ENCODE measurements at places on chromosomes 16 and 17.

DNA sequence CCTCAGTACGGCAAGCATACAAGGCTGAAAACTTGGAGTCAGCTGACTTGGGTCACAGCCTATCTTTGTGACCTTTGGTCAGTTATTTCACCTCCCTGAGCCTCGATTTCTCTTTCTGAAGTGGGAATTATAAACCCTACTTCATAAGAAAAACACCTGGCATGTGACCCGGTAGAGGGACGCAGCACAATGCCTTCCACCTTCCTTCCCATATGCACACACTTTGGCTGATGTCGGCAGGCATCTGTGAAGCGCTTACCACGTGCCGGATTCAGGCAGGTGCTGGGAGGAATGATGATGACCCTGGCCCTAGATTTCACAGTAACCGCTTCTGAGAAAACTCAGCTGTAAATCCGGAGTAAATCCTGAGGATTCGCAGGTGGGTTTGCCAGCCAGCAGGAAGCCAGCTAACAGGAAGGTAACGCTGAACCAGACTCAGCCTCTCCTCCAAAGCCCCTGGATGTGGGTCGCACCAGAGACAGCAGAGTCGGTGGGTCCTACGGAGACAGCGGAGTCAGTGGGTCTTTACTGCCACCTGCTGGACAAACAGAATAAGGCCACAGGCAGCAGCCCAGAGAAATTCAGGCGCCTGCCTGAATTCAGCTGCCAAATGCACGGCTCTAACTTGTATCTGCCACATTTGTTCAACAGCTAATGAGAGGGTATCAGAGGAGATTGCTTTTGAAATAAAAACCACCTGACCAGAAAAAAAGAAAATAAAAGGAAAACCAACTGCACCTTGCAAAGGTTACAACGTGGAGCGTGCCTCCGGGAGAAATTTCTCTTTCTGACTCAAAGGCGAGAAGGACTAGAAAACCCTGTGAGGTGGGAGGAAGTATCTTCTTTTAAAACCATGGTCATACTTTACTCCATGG lies 16.6 kb downstream of the COPRS start:
- DNase-seq, result peak; percentile 73

DNA sequence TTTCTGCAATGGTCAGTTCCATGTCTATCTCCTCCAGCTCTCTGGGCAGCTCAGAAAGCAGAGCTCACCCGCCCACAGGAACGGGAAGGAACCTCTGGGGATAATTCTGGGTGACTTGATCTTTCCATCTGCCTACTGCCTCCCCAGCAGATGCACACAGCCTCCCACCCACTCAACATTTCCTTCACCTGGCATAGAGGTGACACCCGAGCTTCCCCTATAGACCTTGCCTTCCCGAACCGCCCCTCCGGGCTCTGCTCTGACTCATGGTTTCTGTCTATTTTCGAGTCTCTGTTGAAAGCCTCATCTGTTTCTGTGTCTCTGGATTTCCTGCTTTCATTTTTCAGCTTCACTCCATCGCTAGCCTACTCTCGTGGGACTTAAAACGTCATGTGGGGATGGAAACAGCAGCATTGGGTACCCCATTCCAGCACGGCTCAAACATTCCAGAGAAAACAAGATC lies 11.4 kb downstream of the GGA3 start:
- DNase-seq, result peak; percentile 95

DNA sequence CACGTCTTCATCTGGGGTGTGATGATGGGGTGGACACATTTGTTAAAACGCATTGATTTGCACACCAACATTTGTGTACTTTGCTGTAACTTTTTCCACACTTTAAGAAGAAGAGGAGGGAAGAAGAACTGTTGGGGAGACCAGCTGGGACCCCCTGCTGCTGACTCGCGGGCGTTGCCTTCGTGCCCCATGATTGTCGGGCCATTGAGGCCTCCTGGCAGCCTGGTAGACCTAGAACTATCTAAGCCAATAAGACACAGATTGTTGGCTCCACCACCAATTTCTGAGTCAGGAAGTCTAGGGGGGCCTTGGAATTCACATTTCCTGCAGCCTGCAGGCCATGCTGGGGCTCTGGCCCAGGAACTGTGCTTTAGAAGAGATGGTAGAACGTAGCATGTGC lies 105.5 kb downstream of the TNFRSF13B start:
- DNase-seq, result no peak

GRCh38 chr17:1022278-1023024 lies 25.5 kb downstream of the TIMM22 start:
- DNase-seq, result no peak

GRCh38 chr16:73122604-73123391 lies 74.9 kb upstream of the ZFHX3 start:
- peak; percentile 17 for DNase-seq

DNA sequence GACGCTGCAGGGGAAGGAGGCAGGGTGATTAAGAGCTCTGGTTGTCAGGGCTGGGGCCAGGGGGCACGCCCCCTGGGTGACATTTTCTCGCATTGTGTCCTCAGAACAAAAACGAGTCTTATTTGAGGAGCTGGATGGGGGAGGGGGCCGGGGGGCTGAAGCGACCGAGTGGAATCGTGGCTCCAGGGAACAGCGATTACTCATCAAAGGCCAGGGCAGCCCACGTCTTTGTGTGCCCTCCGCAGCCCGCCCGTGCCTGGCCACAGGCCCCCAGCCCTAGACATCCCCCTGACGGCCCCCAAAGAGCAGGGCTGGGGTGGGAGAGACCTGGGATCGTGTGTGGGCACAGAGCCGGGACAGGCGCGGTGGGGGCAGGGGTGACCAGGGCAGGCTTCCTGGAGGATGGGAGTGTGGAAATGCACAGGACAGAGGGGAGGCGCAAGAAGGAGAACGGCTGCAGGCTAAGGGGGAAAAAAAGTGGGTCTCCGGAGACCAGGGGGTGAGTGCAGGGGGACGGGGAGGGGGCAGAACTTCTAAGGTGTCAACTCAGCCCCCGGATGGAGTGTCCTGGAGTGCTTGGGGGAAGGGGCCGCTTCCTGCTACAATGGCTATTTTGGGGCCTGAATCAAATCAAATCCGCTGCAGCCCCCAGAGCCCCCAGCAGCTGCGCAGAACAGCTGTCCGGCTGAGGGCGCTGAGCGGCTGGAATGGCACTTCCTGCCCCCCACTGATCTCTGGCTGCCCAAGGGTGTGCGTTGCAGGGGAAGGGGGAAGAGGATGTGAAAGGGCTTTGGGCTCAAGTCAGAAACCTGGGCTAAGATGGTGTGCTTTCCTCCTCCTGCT lies 24.0 kb upstream of the PHB1 start:
- no peak for DNase-seq

GRCh38 chr17:18217412-18218015 lies 7.9 kb upstream of the LLGL1 start:
- DNase-seq, result peak; percentile 79

DNA sequence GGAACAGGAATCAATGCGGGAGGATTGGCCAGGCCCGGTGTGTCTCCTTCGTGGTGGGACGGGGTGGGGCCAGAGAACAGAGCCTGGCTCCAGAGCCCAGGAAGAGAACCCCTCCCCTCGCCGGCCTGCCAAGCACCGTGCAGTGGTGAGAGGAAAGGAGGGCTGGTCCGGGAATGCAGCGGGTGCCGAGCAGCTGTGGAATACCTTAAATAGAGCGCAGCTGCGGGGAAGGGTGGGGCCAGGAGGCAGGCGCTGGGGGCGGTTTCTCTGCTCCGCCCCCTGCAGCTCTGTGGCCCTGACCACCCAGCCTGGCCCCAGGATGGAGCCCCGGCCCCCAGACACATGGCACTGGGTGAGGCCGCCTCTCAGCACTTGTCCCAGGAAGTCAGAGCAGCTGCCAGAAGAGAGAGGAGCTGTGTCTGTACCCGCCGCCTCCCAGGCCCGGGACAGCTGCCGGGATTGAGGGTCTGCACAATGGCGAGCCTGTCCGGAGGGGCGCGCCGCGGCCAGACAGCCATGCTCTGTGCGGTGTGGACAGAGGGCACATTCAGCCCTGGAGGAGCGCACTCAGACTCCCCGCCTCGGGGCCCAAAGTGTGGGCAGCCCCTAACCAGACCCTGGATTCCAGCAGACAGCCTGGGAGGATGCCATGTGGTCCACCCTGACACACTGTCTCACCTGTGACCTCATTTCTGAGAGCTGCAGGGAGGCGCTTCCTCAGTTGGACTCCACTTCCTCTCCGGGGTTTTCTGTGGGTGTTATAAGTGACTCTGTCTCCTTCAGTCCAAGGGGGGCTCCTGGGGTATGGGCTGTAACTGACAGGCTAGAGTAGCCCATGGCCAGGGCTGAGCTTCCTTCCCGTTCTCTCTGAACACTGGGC lies 268.8 kb downstream of the SEC14L1 start:
- peak; percentile 77 for DNase-seq

GRCh38 chr17:73414171-73414955 lies 102.6 kb upstream of the CDC42EP4 start:
- DNase-seq, result no peak

DNA sequence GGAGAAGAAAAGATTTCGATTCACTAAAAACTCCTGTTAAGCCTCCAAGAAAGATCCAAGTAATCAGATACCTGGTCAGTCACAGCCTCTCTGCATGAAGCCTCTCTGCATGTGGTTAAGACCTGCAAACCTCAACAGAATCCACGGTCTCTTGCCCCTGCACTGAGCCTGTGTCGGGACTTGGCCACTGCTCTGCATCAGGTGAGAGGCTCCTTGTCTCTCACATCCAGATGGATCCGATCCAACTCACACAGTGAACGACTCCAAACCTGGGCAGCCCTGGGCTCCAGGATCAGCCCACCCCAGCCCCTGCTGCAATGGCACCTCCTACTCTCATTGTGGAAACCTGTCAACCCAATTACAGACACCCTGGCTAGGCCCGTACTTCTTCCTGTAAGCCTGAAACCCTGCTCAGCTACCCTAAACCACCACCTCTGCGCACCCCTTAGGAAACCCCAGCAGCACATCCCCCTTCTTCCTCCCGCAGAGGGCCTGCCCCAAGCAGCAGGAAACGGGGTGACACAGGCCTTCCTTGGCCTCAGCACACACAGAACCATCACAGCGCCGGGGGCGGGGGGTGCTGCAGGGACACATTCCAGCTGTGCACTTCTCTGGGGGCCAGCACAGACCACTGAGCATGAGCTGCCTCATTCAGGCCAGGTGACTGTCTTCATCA lies 129.5 kb downstream of the ANKRD11 start:
- DNase-seq, result no peak

- no peak for DNase-seq
Observed at GRCh38 chr17:68349157-68349556, 57.9 kb downstream of the ARSG start.

DNA sequence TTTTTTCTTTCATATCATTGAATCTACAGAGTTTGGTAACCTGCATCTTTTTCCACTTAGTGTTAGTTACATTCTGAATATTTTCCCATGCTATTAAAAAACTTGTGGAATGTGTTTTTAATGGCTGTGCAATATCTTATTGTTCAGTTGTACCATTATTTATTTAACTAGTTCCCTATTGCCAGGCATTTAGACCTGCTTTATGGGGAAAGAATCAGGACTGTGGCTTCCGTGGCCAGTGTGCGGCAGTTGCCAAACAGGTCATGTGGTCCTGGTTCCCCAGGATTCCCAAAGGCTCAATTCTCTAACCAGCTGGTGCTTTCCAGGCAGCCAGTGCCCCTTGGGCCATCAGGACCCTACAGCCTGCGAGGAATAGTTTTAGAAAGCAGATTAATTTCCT lies 30.8 kb downstream of the NDEL1 start:
- DNase-seq, result peak; percentile 29

- DNase-seq, result no peak
Observed at GRCh38 chr17:13003927-13004326, 13.9 kb downstream of the ELAC2 start.

- no peak for DNase-seq
Observed at GRCh38 chr16:31466381-31466841, 5.5 kb upstream of the TGFB1I1 start.

DNA sequence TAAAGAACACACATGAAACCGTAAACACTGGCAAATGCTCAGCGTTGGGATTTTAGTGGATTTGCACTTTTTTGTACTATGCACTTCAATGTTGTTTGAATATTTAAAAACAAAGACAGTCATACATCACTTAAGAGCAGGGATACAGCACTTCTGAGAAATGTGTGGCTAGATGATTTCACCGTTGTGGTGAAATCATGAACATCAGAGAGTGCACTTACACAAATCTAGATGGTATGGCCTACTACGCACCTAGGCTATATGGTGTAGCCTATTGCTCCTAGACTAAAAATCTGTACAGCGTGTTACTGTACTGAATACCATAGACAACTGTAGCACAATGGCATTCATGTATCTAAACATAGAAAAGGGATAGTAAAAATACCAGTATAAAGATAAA lies 37.6 kb upstream of the CNEP1R1 start:
- no peak for DNase-seq

- no peak for DNase-seq
Observed at GRCh38 chr16:21279501-21279900, 1.4 kb upstream of the CRYM start.

DNA sequence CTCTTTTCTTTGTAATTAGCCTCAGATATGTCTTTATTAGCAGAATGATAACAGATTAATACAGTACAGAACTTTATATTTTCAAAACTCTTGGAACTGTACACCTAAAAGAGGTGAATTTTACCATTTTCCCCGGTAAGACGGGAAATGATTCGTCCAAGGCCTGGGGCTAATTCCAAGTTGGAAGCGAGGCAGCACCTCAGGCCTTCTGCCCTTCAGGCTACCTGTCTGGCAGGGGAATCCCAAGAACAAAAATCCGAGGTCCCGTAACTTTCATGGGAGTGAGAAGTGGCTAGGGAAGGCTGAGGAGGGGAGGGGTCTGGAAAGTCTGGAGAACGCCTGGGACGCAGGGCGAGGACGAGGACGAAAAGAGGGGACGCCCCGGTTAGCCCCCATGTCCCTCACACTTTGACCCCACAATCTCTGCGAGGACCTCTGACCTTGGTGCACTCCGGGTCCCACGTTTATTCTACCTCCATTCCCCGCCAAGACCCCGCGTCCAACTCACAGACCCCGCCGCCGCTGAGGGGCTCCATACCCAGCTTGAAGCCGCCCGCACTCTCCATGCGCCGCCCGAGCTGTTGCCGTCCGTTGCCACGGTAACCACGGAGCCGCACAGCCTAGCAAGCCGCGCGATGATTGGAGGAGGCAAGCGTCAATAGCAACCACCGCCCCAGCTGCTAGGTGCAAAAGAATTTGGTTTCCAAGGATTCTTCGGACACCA lies at the start of gene HYDIN:
Gene HYDIN (minus strand): TSS at position 601 of the 724 bp plus-strand sequence. CDS start 43,827 bp downstream, outside the sequence.
- DNase-seq, result peak; percentile 8

GRCh38 chr16:27945233-27945973 lies 118.1 kb downstream of the GSG1L start:
- no peak for DNase-seq

DNA sequence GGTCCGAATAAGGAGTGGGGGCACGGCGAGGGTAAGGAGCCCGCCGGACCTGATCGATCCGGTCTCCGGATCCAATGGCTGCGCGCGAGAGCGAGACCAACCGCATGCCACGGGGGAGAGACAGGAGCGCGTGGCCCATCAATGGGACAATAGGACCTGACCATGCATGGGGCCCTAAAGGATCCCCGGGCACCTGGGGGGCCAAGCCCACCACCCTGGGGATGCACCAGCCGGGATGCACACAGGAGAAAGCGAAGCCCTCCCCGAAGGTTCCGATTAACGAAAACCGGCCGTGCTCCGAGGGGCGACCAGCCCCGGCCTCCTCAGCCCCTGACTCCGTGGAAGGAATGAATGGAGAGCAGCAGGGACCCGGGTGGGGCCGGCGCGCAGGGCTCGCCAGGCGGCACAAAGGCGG lies 525 bp downstream of the JPT1 start:
- DNase-seq, result no peak

All from hepatic stellate cell (primary cell).